Stimulated activated CD4-positive, alpha-beta T cell treated with anti-CD3 and anti-CD28 coated beads, TNF-alpha, amount 100 ng/mL, for 24 hours (primary cell): ENCODE measurements at places on chromosomes 12 and 14.

DNA sequence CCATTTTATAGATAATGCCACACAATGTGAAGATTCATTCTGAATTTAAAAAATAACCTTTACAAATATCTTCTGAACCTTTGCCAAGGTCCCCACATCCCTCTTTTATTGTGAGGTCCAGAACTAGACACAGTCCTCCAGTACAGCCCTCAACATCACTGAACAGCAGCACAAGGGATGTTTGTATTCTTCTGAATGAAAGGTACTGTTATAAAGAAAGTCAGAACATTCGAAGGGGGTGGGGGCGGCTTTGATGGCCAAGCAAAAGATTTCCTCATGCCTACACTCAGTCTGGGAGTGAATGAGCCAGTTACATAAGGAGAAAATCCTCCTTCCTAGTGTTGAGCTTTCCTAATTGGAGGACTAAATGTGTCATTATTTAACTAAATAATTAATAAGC lies 77.3 kb downstream of the PPM1A start:
- no peak for DNase-seq

DNA sequence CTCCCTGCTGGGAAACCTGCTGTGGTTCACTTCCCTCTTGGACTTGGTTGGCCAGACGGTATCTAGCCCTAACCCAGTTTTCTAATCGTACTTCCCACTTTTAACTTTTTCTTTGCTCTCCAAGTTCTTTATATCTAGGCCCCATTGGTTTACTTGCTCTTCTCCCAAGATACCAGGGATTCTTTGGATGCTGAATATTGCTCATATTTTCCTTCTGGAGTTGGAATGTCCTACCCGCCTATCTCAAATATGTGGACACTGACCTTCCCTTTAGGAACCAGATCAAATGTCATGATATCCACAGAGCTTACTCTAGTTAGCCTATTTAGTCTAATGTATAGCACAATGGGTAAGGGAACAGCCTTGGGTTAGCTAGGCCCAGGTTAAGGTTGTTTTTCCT lies 228.6 kb downstream of the DACT1 start:
- no peak for DNase-seq

DNA sequence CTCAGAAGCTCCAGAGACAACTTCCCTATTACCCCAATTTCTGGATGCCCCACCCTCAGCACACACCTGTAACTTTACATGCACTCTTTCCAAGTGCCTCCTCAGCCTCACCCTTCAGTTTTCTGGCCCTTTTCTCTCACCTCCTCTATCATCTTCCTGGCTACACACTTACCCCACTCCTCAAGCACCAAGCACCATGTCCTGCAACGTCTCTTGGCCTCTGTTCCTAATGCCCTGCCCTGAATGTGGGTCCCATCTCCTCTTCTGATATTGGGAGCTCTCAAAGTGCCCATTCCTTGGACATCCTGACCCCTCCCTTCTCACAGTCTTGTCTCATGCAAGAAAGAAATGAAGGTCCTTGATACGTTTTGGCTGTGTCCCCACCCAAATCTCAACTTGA lies 1.2 kb downstream of the KRT72 start:
- DNase-seq = no peak

- no peak for DNase-seq
Measured at GRCh38 chr12:13000925-13001774, 1.1 kb upstream of the HEBP1 start.

DNA sequence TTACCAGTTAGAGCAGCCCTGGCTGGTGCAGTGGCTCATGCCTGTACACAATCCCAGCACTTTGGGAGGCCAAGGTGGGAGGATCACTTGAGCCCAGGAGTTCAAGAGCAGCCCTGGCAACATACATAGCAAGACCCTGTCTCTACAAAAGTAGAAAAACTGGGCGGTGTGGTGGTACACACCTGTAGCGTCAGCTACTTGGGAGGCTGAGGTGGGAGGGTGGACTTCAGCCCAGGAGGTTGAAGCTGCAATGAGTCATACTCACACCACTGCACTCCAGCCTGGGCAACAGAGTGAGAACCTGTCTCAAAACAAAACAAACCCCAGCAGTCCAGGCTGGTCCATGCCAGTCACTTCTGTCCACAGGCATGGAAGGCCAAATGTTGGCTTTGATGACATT lies 7.4 kb downstream of the COX14 start:
- DNase-seq = no peak

DNA sequence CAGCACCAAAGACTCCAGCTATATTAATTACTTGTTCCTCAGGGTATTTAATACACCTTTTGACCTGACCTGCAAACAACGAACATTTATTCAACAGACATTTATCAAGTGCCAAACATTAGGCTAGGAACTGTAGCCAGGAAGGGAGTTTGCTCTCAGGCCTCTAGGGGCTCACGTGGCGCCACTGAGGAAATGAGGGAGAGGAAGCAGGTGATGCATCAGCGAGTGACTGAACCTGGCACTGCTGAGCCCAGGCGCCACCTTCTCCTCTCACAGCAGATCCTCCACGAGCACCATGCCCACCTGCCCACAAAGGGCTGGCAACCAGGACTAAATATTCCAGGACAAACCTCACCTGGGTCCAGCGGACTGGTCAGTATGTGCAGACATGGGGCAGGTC lies 50.2 kb downstream of the SETD3 start:
- DNase-seq = no peak

DNA sequence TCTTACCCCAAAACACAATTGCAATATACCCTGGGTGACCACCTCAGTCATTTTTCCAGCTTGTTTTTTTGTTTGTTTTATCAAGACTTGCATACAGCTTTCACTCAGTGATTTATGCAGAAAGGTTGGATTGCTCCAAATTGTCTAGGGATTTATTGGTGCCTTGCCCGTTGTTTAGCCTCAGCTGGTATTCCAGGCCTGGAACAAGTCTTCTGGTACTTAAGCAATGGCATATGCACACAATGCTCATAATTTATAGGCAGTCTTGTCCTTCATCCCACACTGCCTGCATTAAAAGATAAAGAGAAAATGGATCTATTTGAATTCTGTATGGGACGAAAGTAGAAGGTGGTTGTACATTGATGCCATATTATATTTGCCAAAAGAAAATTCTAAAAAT lies 392.5 kb downstream of the ADAMTS20 start:
- DNase-seq = no peak

GRCh38 chr12:93785249-93786010 lies 108.3 kb downstream of the CRADD start:
- peak; percentile 18 for DNase-seq

GRCh38 chr14:99240627-99241324 lies 31.2 kb downstream of the BCL11B start:
- no peak for DNase-seq

DNA sequence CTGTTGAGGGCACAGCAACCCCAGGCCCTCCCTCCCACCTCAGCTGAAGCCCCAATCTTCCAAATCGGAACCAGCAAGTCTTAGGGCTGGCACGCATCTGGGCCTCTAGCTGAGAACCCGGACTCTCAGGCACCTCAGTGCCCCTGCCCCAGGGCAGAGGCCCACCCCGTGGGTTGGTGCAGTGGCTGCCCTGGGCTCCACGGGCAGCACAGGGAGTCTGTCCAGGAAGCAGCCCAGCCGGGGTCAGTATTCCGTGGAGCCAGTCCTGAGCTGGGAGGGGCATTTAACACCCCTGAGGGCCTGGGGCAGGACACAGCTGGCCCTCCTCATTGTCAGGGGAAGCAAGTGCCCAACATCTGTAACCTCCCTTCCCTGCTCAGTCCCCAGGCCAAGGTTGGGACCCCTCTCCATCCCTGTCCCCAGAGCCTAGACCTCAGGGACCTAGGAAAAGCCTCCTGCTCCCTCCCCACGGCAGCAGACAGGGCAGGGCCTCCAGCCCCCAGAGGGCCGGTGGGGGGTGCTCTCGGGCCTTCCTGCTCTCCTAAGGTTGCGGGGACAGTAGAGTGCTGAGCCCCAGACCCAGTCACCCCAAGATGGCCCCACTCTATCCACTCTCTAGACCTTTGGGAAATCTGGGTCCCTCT lies 36.5 kb downstream of the SLC6A12 start:
- no peak for DNase-seq

GRCh38 chr12:40515041-40515816 lies 177.0 kb upstream of the CNTN1 start:
- DNase-seq = no peak

DNA sequence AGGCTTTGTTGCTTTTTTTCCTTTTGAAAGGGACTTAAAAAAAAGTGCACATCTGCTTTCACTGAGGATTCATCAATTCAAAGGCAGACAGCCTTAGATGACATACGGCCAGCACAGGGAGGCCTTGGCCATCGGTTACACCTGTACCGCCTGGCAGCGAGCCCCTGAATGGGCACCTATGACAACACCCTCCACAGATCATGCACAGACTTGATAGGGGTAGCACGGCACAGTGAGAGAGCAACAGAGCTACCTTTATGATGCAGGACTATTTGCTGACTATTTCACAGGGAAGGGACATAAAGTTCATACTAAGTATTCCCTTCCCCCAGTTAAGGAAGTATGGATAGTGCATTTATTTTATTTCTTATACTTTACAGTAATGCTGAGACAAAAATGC lies 137.9 kb upstream of the ARID2 start:
- no peak for DNase-seq

DNA sequence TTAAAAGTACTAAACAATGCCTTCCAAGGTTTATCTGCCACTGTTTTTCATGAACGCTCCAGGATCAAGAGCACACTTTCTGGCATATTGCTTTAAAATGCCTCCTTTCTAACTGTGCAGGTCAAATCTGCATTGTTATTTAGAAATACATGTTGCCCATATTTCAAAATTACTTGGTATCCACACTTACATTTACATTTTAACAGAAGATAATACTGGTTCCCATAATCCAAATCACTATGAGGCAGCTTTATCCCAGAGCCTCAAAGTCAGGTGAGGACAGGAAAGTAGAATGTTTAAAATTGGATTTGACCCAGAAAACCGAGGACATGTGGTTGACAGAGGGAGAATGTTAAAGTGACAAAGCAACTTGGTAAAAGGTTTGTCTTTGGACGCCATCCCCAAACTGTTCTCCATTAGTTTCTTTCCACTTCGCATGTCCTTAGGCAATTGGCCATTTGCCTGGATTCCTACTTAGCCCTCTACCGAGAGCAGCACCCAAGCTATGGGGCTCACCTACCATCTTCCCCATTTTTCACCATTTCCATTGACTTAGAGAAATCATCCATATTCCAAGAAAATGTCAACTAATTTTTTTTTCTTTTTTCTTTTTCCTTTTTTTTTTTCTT lies 353.0 kb downstream of the PAWR start:
- DNase-seq = no peak
